ENCODE measurements at places on chromosomes 11 and 22.

GRCh38 chr11:126465573-126466188, 110.2 kb downstream of the ST3GAL4 start:
- DNase-seq, result peak; percentile 79

DNA sequence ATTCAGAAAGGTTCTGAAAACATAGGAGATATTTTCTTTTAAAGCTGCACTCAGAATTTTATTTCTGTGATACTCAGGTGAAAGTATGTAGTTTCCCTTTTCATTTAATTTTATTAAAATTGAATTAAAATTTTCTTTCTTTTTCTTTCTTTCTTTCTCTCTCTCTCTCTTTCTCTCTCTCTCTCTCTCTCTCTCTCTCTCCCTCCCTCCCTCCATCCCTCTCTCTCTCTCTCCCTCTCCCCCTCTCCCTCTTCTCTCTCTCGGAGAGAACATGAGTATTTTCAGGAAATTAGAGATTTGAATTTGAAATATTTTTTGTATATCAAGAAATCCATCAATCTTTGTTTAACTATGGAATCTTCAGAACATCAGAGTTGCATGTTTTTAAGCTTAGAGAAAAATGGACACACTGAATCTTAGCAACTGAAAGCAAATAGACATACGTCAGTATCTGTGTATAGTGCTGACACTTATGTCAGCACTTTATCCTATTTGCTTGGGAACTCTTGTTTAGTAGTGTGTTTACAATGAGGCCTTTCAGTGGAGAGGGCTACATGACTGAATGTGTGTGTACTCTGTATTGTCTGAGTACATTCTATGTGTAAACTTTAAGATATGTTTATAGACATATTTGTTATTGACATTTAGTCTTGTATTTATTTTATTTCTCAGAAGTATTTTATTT, 44.5 kb downstream of the PDE3B start:
- no peak for DNase-seq

DNA sequence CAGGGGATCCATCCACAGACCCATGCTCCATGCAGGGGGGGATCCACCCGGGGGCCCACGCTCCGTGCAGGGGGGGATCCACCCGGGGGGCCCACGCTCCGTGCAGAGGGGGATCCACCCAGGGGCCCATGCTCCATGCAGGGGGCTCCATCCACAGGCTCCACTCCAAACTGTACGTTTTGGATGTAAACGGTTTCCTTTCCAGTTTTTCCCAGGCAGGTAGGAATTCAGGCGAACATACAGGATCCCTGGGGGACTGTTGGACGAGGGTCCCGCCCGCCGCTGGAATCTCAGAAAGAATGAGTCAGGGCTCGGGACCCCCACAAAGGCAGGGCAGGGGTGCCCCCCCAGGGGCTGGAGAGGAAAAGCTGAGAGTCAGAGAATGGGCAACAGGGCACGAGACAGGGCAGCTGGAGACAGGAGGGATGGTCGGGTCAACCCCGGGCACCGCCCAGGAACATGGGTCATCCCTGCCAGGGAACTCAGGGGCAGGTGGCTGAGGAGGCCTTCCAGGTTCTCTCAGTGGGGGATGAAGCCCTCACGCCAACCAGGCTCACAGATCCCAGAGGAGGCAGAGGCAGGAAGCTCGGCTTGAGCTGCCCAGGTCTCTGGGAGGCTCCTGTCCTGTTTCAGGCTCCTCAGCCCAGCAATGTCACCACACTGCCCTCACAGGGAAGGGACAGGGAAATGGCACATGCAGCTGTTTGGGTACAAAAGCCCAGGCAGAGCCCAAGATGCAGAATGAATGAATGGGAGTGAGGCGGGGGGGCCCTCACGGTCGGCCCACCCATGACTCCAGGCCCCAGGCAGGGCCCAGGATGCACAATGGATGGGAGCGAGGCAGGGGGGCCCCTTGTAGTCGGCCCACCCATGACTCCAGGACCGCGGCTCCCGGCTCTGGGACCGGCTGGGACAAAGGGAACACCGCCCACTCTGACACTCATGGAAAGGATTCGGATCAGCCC, 200.2 kb downstream of the BRD1 start:
- DNase-seq, result no peak

- no peak for DNase-seq
Observed at GRCh38 chr11:23181022-23181807, 320.9 kb upstream of the CCDC179 start.

GRCh38 chr22:38086001-38086845, 2.2 kb upstream of the SLC16A8 start:
- DNase-seq, result no peak

DNA sequence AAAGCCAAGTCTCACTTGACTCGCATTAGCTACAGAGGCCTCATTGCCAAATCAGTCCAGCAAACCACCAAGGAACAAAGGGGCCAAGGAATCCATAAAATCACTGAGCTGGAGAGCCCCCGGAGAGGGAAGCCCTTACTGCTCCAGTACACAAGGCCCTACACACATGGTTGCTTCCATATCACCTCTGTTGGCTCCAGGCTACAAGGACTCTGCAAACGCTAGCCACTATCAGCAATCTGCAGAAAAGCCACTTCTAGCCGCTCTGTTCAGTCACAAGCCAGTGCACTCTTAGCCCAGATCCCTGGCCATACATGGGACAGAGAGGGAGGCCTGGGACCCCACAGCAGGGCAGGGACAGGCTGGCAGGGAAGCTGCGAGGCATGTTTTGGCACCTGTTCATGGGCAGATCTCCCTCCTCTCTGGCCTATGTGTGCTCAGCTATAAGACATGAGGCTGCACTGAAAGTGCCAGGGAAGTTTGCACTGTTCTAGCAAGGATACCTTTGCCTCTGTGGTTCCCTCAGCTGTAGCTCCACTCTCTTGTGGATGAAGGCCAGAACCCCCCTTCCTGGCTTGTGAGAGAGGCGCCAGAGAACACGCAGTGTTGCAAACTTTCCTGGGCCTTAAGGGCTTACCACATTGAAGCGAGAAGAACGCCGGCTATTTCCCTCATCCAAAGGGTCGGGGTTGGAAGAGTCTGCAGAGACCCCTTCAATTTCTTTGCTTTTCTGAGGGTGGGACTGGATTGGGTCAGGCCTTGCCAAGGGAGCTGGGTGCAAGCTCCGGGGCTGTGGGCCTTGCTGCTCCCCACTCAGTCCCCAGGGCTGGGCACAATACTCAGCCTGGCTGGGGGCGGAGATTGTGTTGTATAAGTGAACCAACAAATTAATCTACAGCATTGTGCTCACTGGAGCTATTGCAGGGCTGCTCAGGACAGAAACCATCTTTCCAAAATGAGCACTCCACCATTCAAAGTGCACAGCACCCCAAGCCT, 108.7 kb upstream of the PITPNB start:
- DNase-seq, result no peak

- no peak for DNase-seq
Observed at GRCh38 chr11:15146271-15147003, 31.7 kb downstream of the INSC start.

- no peak for DNase-seq
Observed at GRCh38 chr22:23285236-23285635, 104.9 kb downstream of the BCR start.

- peak; percentile 77 for DNase-seq
Observed at GRCh38 chr11:78100261-78100660, 20.6 kb upstream of the NDUFC2 start.

DNA sequence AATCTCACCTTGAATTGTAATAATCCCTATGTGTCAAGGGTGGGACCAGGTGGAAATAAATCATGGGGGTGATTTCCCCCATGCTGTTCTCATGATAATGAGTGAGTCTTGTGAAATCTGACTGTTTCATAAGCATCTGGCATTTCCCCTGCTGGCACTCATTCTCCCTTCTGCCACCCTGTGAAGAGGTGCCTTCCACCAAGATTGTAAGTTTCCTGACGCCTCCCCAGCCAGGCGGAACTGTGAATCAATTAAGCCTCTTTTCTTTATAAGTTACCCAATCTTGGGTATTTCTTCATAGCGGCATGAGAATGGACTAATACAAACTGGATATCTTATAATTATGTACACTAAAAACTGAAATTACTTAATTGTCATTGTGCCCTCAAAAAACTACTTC, 189.2 kb upstream of the API5 start:
- no peak for DNase-seq

GRCh38 chr22:49514641-49515040, 313.0 kb downstream of the BRD1 start:
- DNase-seq, result peak; percentile 2

- no peak for DNase-seq
Observed at GRCh38 chr11:73262851-73263495, 9.2 kb upstream of the P2RY6 start.

DNA sequence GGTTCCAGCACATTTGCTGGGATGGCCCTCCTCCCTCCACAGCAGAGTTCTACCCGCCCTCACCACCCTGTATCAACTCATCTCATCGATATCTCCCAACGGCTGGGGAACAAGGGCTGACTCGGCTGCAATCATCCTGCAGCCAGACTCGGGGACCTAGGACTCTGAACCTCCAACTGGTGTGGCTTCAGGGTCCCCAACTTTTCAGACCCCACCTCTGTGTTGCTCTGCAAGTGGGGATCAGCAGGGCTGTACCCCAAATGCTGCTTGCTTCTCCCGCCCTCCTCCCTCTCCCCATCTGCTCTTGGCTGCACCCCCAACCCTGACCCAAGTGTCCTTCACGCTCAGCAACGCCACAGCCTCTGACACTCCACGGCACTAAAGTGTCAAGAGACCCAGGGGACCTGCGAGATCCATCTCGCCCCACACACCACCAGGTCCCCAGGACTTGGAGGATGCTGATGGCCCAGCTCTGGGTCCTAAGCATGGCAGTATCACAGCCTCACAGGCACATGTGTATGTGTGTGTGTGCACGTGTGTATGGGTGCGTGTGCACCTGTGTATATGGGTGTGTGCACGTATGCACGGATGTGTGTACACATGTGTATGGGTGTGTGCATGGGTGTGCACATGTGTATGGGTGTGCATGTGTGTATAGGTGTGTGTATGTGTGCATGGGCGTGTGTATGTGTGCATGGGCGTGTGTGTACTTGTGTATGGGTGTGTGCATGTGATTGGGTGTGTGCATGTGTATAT, 26.4 kb downstream of the KCNQ1 start:
- DNase-seq, result no peak

- DNase-seq, result peak; percentile 41
Observed at GRCh38 chr11:79413268-79413667, 27.6 kb downstream of the TENM4 start.

DNA sequence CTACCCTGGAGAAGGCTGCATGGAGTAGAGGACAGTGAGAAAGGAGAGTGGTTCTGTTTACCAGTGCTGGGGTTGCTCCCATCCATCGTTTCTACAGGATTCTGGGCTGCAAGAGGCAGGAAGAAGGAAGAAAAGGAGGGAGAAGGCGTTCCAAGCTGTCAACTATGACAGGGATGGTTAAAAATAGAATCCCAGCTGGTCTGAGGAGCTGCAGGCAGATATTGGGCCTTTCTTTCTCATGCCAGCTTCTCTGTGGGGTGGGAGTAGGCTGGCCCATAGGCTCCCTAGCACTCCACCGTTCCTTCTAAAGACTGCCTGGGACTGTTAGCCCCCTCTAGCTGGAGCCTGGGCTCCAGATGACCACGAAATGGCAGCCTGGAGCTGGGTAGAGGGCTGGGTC, 13.6 kb downstream of the CCKBR start:
- no peak for DNase-seq

DNA sequence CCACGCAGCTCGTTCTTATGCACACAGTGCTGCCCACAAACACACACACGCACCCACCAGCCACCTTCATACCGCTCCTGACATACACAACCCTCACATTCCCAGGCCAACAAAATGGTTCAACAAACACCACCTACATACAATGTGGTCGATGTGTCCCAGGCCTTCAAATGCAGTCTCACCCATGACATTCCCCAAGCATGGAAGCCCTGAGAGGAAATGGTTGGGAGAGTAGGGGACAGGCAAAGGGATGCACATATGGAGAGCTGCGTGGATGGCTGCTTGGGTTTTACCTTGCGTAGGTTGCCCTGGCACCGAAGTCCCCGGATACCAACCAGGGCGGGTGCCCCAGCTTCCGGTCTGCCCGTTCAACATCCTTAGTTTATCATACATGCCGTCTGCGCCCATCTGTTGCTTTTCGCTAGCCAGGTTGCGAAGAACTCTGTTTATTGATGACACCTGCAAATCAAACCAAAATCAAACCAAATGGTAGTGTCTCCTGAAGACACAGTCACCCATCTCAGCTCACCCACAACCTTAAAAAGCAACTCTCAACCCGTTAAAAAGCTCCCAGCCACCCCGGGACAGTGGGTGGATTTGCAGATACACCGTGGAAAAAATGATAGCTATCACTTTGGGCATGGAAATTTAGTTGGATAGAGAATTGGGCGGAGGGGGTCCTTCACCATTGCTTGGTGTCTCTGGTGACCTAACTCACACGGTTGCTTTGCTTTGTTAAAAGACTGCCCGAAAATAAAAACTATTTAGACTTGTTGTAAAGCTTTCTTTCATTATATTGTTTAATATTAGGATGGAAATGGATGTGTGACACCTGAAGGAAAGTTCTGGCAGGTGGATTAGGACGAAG, 10.5 kb downstream of the PAX6 start:
- no peak for DNase-seq

GRCh38 chr11:44808053-44808753, 81.4 kb downstream of the TSPAN18 start:
- no peak for DNase-seq

- DNase-seq, result no peak
Observed at GRCh38 chr11:32162351-32162750, 71.5 kb downstream of the RCN1 start.

DNA sequence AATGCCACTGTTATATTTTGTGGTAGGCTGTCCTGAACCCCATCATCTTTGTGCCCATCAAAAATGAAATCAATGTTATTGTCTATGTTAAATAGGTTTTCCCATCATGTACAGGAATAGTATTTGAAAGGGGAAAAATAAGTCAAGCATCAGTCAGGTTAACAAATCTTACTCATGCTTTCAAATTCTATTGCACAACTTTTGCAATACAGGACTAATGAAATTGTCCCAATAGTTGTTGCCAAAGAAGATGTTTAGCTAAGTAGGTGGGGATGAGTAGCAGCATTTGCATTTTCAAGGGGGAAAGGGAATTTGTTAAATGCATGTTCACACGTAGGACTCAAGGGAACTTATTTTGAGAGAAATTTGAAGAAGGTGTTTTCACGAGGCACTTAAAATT, 962.1 kb downstream of the JRKL start:
- no peak for DNase-seq

DNA sequence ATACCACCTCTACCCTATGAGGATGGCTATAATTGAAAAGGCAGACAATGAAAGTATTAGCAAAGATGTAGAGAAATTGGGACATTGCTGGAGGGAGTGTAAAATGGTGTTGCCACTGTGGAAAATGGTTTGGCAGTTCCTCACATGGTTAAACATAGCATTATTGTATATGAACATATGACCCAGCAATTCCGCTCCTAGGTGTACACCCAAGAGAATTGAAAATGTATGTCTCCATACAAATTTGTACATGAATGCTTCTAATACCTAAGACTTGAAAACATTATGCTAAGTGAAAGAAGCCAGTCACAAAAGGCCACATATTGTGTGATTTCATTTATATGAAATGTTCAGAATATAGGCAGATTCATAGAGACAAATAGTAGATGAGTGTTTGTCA, 10.0 kb downstream of the SLCO2B1 start:
- DNase-seq, result no peak

- no peak for DNase-seq
Observed at GRCh38 chr11:134645576-134645975, 233.5 kb upstream of the B3GAT1 start.

Data from NCI-H2081 (cell line).